ENCODE measurements at places on chromosomes 1 and 21.

GRCh38 chr1:22527555-22528296 lies 35.6 kb upstream of the EPHA8 start:
- DNase-seq = no peak

- DNase-seq = no peak
Measured at GRCh38 chr1:205942631-205943159, 561 bp downstream of the SLC26A9 start.

GRCh38 chr21:29654203-29654602 lies 285.6 kb downstream of the GRIK1 start:
- no peak for DNase-seq

DNA sequence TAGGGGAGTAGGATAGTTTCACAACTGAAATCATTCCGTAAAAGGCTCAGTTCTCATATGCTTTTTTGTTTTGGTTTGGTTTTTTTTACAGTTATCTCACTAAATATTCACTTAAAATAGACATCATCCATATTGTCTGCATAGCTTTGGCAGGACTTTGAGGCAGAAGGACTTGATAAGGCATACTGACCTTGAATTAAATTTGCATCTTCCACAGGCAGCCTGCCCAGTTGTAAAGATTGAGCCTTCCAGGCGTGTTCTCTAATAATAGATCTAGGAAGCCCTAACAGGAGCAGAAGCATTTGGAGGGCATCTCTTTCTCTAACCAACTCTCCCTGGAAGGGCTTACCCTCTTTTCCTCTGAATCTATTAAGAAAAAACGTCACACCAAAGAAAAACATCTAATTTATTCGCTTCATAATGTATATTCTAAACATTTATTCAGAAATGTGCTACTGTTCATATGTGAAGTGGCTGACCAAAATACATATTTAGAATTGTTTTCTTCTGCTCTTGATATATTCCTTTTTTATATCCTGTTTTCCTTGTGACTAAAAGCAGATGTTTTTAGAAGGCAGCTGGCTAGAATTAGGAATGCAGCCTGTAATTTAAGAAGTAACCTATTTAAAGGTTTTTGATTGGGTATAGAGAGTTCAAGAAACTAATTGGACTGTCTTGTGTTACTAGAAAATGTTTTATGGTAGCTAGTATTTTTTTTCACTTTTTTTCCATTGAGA lies 20.2 kb downstream of the DESI2 start:
- DNase-seq = no peak

GRCh38 chr1:192639607-192640368 lies 3.8 kb downstream of the RGS13 start:
- no peak for DNase-seq

GRCh38 chr21:16676391-16676790 lies 836.5 kb upstream of the CXADR start:
- no peak for DNase-seq

- no peak for DNase-seq
Measured at GRCh38 chr1:94336991-94337390, 81.2 kb upstream of the ABCD3 start.

DNA sequence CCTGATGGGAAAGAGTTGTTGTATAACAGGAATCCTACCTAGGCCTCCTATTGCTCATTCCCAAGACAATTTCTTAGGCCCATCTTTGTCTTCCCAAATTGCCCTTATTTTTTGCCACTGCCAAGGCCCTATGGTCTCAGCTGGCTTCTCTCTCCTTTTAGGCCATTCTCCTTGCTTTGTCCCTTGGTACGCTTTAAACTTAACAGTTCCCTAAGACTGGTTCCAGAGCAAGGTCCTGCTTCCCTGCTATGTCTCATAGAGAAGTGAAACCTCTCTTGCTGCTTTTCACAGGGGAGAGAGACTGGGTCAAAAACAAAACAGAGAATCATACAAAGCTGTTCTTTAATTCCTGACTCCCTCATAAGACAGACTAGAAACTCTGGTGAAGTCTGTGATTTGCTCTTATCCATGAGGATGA lies 77.1 kb downstream of the XCL2 start:
- no peak for DNase-seq

- no peak for DNase-seq
Measured at GRCh38 chr1:165069829-165070228, 286.7 kb downstream of the LMX1A start.

- no peak for DNase-seq
Measured at GRCh38 chr1:197686231-197686630, 89.0 kb downstream of the DENND1B start.

DNA sequence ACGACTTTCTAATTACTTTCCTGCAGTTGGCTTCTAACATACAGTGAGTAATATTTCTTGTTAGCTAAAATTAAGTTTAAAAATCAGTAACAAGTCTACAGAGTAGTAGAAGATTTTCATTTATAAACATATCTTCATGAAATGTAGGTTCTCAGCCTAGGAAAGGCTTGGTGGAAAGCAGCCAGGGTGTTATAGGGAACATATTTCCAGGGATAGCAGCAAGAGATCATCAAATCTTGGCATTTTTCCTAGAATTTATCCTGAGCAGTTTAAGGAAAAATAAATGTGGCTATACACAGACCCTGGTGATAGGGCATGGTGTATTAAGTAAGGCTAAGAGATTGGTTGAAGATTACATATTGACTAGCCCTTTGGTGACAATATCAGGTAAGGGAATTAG lies 203.5 kb upstream of the NEGR1 start:
- DNase-seq = no peak

- DNase-seq = no peak
Measured at GRCh38 chr1:11782127-11782708, 20.2 kb downstream of the C1orf167 start.

GRCh38 chr1:55310505-55310971 lies 95.4 kb upstream of the USP24 start:
- DNase-seq = no peak

GRCh38 chr1:223423641-223424233 lies 30.5 kb downstream of the CCDC185 start:
- no peak for DNase-seq

- no peak for DNase-seq
Measured at GRCh38 chr1:27406362-27406680, 13.9 kb downstream of the GPR3 start.

- DNase-seq = no peak
Measured at GRCh38 chr1:105914403-105914802, 1142.1 kb upstream of the PRMT6 start.

- DNase-seq = no peak
Measured at GRCh38 chr1:175415129-175415712, 222.6 kb upstream of the KIAA0040 start.

GRCh38 chr1:82517586-82517985 lies 716.9 kb downstream of the ADGRL2 start:
- DNase-seq = no peak

- DNase-seq = peak; percentile 36
Measured at GRCh38 chr1:202143768-202144401, 652 bp downstream of the ARL8A start.

DNA sequence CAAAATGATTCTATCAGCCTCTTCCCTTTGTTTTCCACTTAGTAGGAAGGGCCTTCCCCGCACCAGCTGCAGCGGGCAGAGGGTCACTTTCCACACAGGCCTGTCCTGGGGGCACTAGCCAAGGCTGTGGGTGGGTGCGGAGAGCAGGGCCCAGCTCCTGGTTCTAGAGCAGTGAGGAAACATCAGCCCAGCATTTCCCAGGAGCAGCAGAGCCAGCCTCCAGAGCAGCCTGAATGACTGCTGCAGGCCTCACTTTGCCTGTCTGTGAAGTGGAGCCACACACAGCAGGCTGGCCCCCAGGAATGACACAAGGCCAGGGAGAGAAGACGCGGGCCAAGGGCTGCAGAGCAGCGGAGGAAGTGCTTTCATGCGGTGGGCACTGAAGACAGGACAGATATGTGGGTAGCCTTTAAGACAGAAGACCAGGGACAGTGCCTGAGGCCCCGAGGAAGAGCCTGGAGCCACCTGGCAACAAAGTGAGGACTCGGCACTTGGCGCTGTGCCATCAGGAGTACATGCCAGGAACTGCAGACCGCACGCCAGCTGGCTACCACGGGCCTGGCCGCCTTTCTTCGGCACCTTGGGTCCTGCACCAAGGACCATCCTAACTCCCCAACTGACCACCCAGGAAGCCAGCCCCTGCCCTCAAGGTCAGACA lies 42.0 kb downstream of the ACOT7 start:
- no peak for DNase-seq

GRCh38 chr1:212118167-212118871 lies 82.8 kb downstream of the DTL start:
- DNase-seq = no peak

Measured in HuH-7.5 (cell line).